ENCODE measurements at places on chromosomes 7 and 10.

- no peak for DNase-seq
Measured at GRCh38 chr7:133293384-133294160, 40.7 kb downstream of the EXOC4 start.

GRCh38 chr7:50264908-50265307 lies 39.6 kb upstream of the IKZF1 start:
- DNase-seq = peak; percentile 12

DNA sequence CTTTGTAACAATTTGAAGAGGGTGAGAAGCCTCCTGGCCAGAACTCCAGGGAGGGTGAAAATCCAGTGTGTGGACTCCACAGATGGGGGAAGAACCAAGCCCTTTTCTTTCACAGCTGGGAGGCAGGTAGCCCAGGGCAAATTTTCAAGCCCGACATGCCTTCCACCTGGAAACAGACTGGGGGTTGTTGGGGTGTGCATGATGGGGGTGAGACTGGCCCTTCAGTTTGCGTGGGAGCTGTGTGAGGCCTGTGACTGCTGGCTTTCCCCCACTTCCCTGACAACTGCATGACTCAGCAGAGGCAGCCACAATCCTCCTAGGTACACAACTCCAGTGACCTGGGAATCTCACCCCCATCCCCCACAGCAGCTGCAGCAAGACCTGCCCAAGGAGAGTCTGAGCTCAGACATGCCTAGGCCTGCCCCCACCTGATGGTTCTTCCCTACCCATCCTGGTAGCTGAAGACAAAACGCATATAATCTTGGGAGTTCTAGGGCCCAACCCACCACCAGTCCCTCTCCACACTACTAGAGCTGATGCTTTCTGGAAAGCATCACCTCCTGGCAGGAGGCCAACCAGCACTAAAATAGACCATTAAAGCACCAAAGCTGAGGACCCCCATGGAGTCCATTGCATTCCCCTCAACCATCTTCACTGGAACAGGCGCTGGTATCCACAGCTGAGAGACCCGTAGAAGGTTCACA lies 445.4 kb downstream of the TFEC start:
- no peak for DNase-seq

DNA sequence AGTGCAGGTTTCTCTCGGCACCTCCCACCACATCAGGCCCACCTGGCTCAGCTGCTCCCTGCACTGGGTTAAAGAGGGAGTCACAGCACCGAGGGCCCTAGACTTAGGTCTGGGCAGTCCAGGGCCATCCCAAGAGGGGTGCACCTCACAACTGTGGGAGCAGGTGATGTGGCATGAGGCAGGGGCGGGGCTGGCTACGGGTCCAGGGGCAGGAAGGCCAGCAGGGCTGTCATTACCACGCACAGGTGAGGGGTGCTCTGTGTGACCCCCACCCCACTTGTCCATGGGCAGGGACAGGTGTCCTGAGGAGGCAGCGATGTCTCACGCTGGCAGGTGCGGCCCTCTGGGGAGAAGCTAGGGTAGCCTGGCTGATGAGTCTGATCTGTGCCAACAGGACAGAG lies 40.5 kb upstream of the DPYSL4 start:
- no peak for DNase-seq

GRCh38 chr7:112056409-112056808 lies 149.8 kb downstream of the DOCK4 start:
- no peak for DNase-seq

DNA sequence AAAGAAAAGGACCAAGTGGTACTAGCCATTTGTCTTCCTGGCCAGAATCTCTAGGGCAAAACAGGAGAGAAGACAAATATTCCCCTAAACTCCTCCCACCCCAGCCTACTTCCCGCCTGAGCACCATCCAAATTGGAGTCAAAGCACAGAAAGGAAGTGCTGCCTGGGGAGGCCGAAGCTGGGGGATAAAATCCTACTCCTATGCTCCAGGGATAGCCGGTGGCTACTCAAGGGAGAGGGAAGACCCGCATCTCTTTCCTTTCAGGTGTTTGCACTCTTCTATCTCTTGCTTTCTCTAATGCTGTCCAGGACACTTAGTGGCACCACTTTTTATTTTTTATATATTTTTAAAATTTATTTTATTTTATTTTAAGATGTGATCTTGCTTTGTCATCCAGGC lies 7.1 kb upstream of the DUSP5 start:
- no peak for DNase-seq

Measured in NK-92 treated with Interleukin-12 subunit alpha and Interleukin-12 subunit beta, amount 100 ng/mL, for 24 hours (cell line).